ENCODE measurements at places on chromosomes 4 and X.

DNA sequence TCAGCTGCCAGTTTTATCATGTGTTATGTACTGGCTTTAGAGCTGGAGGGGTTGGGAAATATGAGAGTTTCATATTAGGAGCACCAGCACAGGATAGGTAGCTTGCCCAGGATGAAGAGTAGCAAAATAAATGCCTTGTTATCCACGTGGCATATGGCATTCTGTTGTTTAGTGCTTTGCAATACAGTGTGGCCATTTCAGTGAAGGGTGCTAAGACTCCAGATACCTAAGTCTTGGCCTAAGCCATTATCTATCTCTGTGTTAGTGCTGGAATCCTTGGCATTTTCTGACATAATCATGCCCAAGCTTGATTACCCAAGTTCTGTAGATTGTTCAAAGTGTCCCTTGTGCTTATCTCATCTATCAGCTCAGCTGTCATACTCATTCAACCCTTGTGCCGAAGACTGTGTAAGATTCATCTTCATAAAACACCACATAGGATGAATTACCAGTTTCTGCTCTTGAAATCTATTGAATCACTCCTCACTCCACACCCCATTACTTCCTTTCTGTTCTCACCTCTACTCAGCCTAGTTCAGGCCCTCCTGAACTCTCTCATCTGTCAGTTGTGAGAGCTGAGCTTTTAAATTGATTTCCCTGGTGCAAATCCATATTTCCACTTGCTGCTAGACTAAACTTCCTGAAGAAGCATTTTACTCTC, 73.5 kb downstream of the CLCN5 start:
- DNase-seq, result no peak

- no peak for DNase-seq
Measured at GRCh38 chrX:30283456-30284200, 25.6 kb downstream of the NR0B1 start.

DNA sequence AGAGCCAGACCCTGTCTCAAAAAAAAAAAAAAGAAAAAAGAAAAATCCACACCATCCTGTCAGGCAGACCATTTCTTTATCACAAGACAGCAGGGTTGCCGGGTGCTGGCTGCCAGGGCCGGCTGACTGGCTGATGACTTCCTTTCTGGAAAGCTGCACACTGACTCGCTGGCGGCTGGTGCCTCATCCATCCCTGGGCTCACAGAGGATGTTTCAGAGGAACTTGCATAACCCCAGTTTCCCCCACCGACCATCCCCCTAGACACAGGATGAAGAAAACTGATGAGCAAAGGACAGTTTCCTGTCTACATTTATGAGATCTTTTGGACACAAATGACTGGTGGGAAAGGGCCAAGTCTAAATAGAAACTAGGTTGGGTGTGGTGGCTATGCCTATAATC, 14.1 kb downstream of the HPSE start:
- no peak for DNase-seq

GRCh38 chr4:1459722-1460511, 53.7 kb upstream of the NKX1-1 start:
- DNase-seq, result no peak

DNA sequence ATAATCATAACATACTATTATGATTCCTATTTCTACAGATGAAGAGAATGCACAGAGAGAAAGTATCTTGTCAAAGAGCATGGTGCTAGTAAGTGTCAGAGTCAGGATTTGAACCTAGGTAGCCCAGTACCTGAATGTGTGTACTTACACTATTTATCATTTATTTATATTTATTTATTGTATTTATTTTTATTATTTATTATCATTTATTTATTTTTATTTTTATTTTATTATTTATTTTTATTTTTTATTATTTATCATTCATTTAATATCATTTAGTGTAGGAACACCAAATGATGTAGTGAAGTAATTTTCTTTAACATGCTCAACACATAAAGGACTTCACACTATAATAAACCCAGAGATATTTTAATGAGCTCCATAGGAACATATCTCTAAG, 209.4 kb upstream of the ZFP42 start:
- DNase-seq, result no peak

GRCh38 chr4:13260513-13260912, 223.6 kb downstream of the RAB28 start:
- DNase-seq, result no peak

- DNase-seq, result no peak
Measured at GRCh38 chr4:40562681-40563080, 67.0 kb downstream of the RBM47 start.

- DNase-seq, result no peak
Measured at GRCh38 chrX:63658920-63659319, 126.1 kb downstream of the ARHGEF9 start.

DNA sequence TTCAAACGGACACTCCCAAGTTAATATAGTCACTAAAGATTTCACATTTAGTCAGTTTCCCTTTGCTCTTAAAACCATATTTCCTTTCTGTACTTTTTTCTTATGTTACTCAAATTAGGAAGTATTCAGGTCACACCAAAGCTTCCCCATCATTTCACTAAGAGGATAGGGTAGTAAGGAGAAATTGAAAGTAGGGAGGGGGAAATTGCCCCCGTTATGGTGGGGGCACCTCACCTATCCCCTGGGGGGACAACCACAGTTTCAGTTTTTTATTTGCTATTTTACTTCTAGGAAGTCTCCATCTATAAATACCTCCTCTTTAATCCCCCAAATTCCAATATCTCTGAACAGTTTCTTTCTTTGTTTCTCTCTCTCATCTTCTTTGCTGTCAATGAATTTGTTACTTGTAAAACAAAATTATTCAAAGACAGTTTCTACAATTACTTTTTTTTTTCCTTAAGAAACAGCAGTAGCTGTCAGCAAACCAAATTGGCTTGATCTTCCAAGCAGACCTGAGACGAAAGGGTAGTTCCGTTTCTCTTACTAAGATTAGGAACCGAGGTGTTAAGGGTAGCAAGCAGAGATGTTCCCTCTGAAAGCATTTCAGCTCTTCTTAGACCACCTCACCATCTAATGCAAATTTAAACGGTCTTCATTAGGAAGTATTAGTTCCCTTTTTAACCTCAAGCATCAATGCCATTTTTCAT, 160.2 kb upstream of the KLF3 start:
- DNase-seq, result no peak

GRCh38 chr4:167785523-167785922, 306.8 kb upstream of the ANXA10 start:
- DNase-seq, result no peak

- no peak for DNase-seq
Measured at GRCh38 chr4:15234116-15234855, 193.5 kb upstream of the C1QTNF7 start.

DNA sequence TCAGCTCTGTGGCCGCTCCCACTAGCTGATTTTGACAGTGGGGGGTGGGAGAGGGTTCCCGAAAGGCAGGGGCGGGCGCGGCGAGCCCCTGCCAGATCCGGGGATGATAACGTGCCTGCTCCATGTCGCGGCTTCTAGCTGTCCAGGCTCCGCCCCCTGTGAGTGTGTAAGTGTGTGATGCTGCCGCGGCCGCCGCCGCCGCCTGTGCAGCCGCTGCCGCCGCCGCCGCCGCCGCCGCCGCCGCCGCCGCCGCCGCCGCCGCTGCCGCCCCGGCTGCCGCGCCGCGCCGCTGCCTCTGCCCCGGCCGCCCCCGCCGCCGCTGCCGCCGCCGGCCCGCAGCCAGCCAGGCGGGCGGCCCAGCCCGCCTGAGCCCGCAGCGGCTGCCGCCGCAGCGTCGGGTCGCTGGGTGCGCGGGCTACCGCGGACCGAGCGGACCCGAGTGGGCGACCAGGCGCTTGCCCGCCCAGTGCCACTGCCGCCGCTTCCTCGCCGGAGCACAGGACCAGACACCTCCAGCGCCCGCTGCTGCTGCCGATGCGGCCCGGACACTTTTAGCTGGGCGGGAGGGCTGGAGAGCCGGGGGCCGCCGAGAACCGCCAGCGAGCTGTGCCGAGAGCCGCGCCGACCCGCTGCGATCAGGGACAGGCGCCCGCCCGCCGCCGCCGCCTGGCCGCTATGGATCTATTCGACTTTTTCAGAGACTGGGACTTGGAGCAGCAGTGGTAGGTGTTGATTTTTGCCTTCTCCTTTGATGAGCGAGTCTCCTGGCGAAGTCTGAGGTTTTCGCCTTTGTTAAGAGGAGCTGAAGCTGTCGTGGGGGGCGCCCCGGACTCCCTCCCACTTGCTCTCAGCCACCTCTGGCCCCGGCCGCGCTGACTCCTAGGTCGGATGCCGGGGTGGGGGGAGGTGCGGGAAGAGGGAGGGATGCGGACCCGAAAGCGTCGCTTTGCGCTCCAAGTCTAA, at the start of gene AFF2:
TSS of gene AFF2 (plus strand) at position 195 of the 963 bp plus-strand sequence. CDS start at position 676, 481 bp downstream.
- DNase-seq, result no peak

DNA sequence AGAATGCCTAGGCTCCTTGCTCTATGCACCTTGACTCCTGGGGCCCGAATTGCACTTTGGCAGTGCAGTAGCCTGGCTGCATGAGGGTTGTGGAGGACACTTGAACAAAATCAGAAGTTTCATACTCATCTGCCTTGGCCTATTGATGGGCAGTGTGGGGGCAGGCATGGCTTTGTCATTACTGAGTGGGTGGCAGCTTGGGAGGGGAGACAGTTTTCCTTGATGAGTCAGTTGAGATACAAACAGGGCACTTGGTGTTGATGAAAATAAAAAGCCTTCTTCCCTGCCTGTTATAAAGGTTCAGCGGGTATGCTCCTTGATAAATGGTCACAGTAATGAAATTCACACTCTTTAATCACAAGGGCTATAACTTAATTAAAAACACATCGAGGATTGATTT, 126.8 kb upstream of the MAMLD1 start:
- no peak for DNase-seq

GRCh38 chr4:113637823-113638561, 123.5 kb downstream of the CAMK2D start:
- no peak for DNase-seq

DNA sequence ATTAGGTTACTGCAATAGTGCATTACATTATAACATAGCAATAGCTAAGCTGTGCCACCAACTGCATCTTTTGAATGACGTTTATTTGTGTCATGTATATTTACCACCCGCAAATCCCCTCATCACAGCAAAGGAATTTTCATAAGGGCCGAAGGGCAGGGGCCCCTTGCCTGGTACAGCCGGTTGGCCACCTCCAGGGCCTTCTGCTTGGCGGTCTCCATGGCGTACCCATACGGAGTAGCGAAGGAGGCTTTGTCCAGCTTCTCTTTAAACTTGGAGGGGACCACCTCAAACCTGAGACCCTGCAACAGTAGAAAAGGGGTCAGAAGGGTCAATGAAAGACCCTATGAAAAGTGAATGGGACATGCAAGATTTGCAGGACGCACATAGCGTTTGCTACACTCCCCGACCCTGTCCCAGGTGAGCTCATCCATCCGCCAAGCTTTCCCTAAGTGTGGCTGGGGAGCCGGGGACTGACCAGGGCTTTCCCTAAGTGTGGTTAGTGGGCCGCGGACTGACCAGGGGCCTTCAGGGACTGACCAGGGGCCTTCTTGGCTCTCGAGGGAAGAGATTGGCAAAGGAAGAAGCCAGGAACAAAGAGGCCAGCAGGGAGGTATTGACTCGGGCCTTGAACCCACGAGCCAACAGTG, 10.6 kb downstream of the ASMTL start:
- DNase-seq, result no peak

DNA sequence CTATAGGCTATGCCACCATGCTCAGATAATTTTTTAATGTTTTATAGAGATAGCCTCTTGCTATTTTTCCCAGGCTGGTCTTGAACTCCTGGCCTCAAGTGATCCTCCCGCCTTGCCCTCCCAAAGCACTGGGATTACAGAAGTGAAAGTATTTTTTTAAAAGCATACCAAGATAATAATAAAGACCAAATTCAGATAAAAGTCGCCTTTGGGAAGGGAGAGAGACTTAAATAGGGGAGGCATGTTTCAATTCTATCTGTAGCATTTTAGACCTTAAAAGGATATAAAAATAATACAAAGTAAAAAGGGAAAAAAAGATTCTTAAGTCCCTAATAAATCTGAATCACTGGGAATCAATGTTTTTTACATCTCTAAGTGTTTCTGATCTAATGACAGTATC, 108.9 kb downstream of the AFAP1 start:
- no peak for DNase-seq

DNA sequence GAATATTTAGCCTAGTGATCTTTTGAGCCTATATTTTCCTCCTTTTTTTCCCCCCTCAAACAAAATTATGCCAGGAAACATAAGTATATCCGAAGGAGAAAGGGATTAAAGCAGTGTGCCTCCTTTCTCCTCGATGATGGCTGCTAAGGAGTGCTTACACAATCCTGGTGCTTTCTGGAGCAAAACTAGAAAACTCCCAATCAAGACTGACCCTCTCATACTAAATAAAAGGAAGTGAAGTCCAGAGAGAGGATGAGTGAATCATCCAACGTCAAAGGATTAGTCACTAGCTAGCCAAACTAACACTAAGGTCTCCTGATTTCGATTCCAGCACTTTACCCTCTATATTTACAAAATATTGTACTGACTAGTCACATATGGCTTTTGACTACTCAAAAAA, 146.8 kb downstream of the PPP3CA start:
- no peak for DNase-seq

GRCh38 chr4:87391576-87392054, 627 bp upstream of the HSD17B11 start:
- no peak for DNase-seq

- no peak for DNase-seq
Measured at GRCh38 chr4:89400287-89401035, 92.9 kb upstream of the GPRIN3 start.

DNA sequence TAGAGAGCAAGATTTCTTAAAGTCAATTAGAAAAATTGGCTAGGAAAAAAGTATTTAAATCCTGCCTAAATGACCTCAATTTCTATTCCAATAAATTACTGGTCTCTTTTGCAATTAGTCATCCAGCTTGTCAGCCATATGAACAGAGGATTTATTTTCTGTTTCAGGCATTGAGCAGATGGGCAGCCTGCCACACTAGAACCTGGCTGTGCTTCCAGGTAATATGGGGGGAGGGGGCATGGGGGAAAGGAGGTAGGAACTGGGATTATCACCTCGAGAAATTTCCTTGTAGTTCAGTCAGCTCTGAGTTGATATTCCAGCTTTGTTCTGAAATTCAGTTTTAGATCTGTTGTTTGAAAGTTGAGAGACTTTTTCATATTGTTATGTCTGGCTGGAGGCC, 206.3 kb upstream of the LCORL start:
- no peak for DNase-seq

- no peak for DNase-seq
Measured at GRCh38 chr4:158172261-158173258, at the start of gene GASK1B. Gene GASK1B, minus strand, starts transcription at chr4:158173025. Its CDS starts 1,650 bp downstream, at chr4:158171375.

GRCh38 chrX:55006827-55007621, 6.9 kb downstream of the APEX2 start:
- DNase-seq, result no peak

- DNase-seq, result no peak
Measured at GRCh38 chr4:83738895-83739294, 203.0 kb downstream of the GPAT3 start.
